Activated CD4-positive, alpha-beta T cell treated with anti-CD3 and anti-CD28 coated beads, Interleukin-10, Interleukin-2, amounts not matched to agents 100 ng/mL and 50 ng/mL, durations not matched to agents 16 hours and 8 hours (primary cell): ENCODE measurements at places on chromosomes 1 and 21.
A peak's percentile ranks its signal among the peaks of the same experiment; 100 is the strongest.

DNA sequence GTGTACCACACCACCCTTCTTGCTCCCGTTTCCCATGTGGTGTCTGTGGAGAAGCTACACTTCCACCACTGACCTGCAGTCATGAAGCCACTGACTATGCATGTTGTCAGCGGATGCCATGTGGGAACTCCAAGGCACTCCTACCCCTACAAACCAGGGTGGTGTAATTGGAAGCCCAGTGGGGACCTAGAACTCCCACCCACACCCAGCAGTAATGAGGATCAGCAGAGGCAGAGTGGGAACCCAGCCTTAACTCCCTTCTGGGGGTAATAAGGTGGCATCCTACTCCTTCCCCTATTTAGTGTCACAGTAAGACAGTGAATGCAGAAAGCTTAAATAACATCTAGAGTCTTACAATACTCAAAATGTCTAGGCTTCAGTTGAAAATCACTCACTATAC, 78.4 kb downstream of the SPATA46 start:
- no peak for DNase-seq

- no peak for DNase-seq
Observed at GRCh38 chr1:219362702-219363101, 189.0 kb downstream of the LYPLAL1 start.

GRCh38 chr1:200275415-200275814, 134.4 kb downstream of the ZNF281 start:
- no peak for DNase-seq

DNA sequence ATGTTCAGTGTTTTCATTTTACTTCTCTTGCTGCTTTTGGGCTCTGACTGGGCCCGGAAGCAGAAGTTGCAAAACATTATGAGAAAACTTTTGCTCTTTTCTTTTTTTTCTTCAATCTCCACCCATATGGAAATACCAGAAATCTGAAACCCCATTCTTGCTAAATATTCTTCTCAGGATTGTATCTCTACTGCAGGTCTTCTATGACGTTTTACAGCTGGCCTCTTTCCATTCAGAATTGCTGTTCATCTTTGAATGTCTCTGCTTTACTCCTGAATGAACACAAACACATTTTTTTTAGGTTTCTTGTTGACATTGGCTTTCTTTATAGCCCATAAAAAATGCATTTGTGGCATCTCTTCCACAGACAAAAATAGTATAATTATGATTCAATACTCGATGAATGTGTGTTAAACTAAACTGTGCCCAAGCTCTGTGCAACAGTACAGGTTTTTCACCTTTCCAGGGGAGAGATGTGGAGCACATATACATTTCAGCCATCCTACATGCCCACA, 18.8 kb downstream of the PTPRC start:
- peak; percentile 77 for DNase-seq

DNA sequence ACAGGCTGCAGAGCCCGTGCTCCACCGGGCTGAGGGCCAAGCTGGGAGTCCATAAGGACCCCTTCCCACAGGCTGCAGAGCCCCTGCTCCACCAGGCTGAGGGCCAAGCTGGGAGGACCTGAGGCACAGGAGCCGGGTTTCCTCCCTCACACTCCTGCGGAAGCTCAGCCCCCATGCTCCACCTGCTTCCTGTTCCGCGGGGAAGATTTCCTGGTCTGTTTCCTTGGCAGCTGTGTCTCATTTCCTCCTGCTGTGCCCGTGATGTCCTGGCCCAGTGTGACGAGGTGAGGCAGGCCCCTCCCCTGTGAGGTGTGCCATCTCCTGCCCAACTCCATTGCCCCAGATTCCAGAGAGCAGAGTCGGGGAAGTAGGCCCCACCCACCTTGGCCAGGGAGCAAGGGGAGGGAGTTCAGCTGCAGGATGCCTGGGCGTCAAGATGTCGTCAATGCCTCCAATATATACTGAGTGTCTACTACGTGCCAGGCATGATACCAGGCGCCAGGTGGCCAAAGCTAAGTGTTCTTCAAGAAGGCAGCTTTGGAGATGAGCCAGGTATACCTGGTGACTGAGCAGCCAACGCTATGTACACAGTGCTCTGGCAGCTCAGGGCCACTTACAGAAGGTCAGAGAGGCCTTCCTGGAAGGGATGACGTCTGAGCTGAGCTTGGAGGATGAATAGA, 58.8 kb downstream of the NAV1 start:
- no peak for DNase-seq

DNA sequence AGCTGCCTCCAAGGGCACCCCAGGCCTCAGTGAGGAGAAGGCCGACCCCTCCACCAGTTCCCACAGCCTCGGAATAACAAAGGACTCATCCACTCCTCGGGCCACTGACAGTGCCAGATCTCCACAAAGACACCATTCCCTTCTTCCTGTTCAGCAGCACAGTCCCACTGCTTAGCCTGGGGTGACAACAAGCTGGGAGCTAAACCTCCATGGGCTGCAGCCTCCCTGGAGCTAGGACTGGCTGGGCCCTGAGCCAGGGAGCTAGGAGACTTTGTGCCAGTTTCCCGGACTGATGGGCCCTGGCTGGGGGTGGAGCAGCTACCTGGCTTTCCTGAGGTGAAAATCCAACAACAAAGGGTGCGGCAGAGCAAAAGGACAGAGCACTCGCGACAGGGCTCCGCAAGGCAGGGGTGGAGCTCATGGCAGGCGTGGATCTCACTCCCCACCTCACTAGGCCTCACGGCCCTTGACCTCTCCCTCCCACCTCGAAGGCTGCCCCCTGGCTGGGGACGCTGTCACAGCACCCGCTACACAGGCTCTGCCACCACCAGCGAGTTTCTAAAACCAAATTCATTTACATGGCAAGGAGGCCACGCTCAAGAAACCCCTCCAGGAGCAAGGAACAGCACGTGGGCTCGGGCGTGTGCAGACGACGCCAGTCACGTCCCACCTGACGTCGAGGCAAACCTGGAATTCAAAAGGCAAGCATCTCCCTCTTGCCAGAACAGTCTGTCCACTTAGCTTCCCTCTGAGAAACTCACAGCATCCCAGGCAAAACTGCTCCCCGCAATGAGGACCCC, 13.8 kb downstream of the SLC35E2B start:
- DNase-seq = peak; percentile 75

- DNase-seq = no peak
Observed at GRCh38 chr1:161219078-161219892, 4.1 kb downstream of the APOA2 start.

- DNase-seq = no peak
Observed at GRCh38 chr1:231828182-231828920, 201.8 kb downstream of the DISC1 start.

- peak; percentile 77 for DNase-seq
Observed at GRCh38 chr21:34129039-34129891, 55.9 kb downstream of the MRPS6 start.

- DNase-seq = no peak
Observed at GRCh38 chr1:11248169-11248568, 14.2 kb downstream of the MTOR start.

DNA sequence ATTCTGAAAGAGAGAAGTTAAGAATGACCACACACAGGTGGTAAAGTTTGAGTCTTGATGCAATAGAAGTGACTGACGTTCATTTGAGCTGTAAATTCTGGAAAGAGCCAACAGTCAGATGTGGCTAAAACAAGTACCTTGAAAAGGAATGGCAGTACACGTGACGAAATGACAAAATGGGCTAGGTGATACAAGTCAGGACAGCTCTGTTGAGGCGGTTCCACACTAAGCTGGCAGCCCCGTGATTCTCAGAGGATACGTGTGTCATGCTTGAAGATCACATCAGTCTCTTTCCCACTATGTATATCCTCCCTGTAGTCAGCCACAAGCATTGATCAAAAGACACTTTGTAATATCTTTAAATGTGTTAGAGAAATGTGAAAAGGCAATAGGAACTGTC, 881.3 kb upstream of the ADGRL2 start:
- no peak for DNase-seq

DNA sequence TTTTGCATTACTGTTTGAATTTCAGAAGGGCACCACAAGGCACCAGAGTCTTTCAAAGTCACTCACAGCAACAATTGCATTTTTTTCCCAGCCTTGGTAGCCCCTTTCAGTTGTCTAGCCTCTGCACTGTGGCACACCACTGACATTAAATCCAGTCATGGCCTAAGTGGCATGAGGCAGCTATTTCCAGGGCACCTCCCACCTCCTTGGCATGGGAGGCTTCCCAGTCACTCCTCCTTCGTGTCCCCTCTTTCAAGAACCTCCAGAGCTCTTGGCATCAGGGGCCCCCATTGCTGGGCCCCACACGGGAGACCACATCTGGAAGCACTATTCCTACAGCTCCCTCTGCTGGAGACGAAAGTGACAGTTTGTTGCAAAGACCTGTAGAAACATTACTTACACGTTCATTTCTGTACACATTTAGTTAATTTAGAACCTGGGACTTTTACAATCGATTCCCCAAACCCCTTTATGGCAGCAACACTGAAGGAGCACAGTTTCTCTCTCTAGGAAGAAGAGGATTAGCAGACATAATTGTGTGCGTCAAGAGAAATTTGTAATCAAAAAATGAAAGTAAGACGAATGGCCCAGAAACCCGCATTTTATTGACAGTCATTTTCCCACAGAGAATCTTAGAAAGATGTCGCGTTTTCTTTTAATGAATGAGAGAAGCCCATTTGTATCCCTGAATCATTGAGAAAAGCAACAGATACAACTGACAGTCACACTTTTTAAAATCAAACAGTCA, 5.7 kb upstream of the CHD5 start:
- peak; percentile 56 for DNase-seq

DNA sequence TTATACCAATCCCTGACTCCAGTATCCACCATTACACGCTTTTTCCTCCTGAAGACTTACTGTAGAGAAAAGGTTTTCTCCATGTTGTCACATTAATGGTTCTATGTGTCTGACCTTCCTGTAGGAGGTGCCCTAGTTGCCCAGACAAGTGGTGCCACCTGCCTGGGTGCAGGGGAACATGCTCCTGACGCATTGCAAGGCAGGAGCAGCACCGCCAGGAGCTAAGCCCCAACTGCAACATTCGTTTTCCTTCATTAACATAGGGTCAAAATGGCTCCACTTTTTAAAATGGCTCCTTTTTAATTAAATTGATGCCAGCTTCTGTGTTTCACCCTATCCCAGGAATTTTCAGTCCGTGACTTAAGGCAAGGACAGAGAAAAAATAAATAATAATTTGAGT, 220.1 kb upstream of the SAMSN1 start:
- DNase-seq = no peak

DNA sequence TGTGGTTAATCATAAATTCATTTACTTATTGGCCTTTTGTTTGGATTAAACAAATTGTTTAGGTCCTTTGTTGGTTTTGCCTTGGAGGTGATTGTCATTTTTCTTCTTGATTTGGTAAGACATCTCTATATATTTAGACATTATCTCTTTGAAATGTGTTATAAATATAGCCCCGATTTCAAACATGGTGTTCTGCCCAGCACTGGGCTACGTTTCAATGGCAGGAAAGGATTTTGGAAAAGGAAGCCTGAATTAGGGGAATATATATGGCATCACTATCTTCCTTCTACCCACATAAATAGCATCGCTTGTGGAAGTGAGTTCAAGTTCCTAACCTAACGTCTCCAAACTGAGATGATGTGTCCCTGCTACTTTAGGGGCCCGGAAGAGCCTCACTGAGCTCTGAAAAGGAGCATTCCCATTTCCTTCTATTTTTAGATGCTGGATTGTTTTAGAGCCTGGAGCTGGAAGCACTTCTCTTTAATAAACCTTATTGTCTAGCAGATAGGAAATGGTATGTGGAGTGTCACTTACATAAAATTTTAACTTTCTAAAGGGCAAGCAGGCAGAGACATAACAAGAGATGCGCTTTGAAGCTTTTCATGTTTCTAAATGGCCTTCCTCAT, 39.4 kb downstream of the PGBD5 start:
- no peak for DNase-seq

DNA sequence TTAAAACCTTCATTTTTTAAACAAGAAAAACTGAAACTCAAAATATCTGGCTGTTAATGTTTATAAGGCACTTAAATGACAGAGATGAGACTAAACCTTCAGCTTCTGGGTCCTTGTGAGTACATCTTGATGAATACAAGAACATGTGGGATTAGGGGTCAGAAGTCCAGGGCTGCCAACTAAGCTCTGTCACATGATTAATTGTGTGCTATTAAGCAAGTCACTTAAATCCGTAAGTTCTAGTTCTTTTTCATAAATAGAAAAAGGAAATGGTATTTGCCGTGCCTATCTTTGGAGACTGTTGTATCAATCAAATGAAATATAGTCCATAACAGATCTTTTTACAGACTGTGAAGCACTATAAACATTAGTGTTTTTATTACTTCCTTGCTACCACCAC, 43.2 kb upstream of the KCTD3 start:
- DNase-seq = no peak

DNA sequence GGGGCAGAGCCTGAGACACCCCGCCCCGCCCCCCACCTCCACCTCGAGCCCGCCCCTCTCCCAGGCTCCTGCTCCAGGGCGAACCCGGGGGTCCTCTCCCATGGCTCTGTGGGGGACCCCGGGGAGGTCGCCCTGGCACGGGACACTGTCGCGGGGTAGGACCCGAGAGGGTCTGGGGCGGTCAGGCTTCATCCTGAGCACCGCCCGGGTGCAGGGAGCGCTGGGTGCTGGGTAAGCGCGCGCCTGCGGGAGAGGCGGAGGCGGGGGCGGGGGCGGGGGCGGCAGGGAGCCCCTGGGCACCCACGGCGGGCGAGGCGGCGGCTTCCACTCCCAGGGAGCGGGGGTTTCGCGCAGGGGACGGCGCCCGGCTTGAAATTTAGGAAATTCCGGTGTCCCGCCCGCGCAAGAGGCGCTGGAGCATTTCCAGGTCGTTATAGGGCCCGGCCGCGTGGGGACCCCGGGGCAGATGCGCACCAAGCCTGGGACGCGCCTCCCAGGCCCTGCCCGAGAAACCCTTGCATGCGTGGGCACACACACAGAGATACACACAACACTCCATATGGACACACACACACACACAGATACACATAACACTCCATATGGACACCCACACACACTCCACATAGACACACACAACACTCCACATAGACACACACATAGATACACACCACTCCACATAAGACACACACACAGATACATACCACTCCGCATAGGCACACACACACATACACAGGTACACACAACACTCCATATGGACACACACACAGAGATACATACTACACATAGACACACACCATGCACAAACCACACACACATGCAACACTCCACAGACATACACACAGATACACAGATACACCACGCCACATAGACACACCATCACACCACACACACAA, 48.7 kb upstream of the SLC19A1 start:
- peak; percentile 65 for DNase-seq

DNA sequence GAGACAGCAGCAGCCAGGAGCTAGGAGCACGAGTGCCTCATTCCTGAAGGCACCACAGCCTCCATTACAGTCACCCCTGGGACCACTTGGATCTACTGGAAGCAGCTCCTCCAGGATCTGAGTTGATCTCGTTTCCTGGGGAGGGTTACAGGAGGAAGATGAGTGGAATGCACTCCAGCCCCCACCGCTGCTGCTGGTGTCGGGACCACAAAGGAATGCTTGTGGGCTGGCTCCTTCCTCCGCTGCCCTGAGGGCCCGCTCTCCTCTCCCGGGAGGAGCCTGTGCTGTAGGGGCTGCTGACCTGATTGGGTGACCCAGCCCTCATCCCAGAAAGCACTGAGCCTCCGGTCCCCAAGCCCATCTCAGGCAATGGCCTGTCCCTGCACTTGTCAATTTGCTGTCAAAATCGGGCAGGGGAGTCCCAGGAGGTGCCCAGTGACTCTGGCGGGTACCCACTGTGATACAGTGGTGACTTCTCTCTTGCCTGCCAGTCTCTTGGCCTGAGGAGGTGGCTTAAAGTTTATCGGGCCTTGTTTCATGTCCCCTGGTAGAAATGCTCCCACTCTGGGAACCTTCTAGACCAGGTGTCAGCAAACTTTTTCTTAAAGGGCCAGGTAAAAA, 23.1 kb downstream of the IL10RB start:
- DNase-seq = no peak
